Activated CD8-positive, alpha-beta memory T cell treated with anti-CD3 and anti-CD28 coated beads for 4 hours (primary cell): ENCODE measurements at places on chromosomes 3 and 15.
A peak's percentile ranks its signal among the peaks of the same experiment; 100 is the strongest.

- no peak for DNase-seq
Observed at GRCh38 chr3:171446301-171446700, 13.9 kb downstream of the TNIK start.

DNA sequence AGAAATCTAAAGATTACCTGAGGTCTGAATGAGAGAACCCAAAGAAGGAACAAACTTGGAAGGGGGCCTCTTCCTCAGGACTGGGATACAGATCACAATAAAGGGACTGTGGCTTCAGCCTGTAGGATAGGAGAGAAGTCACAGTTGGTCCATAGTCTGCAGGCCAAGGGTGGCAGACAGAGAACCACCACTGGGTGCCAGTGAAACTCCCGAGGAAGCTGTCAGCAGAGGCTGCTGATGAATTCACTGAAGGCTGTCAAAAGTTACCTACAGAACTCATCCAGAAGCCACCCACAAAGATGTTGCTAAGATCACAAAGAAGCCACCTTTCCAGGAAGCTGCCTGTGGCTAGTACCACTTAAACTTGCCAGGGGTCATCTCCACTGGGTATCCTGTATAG, 78.5 kb downstream of the TMCO5A start:
- no peak for DNase-seq

- DNase-seq = no peak
Observed at GRCh38 chr15:81534124-81534523, 160.1 kb upstream of the TMC3 start.

GRCh38 chr15:36960179-36960946, 140.0 kb downstream of the MEIS2 start:
- no peak for DNase-seq

- DNase-seq = no peak
Observed at GRCh38 chr3:190003681-190004123, 117.0 kb downstream of the P3H2 start.

DNA sequence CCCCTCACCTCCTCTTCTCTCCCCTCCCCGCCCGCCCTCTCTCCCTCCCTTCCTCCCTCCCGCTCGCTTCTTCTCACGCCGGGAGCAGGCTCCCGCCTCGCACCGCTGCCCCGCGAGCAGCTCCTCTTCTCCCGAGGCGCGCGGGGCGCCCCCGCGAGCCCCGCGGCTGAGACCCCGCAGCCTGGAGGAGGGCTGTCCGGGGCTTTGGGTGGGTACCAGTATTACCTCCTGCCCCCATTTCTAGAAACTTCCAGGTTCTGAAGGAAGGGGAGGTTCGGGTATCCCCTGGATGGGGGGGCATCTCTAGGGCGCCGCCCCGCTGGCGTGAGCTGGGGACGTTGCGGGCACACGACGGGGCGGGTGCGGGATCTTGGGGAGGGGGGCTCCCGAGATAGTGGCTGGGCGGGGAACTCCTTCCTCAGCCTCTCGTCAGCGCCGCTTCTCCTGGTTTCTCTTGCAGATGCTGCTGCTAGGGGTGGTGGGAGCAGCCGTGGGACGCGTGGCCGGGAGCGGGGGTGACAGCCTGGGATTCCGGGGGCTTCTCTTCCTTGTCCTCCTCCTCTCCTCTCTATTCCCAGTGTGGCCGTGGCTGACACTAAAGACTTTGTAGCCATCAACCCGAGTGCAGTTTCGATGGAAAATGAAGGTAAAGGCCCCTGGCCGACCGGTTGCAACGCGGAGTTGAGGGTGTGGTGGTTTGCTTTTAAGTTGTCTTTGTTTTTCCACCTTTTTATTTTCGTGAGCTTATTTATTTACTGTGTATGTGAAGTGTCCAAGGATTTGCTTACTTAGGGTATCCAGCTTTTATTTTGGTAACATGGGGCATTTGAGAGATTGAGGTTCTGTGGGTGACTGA, 474 bp downstream of the ATP2C1 start:
- peak; percentile 6 for DNase-seq

- no peak for DNase-seq
Observed at GRCh38 chr15:71364117-71364584, 248.9 kb downstream of the THSD4 start.

DNA sequence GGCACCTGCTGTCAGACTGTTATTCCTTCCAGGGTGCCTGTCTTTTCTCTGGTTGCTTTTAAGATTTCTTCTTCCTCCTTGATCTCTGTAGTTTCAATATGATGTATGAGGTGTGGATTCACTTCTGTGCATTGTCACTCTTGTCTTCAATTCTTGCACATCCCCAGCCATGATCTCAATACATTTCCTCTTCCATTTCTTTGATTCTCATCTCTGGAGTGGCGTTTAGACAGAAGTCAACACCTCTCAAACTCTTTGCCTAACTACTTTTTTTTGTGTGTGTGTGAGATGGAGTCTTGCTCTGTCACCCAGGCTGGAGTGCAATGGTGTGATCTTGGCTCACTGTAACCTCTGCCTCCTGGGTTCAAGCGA, 224.4 kb upstream of the LYSMD4 start:
- DNase-seq = no peak

GRCh38 chr3:52298149-52299098, 10.8 kb downstream of the GLYCTK start:
- DNase-seq = no peak

DNA sequence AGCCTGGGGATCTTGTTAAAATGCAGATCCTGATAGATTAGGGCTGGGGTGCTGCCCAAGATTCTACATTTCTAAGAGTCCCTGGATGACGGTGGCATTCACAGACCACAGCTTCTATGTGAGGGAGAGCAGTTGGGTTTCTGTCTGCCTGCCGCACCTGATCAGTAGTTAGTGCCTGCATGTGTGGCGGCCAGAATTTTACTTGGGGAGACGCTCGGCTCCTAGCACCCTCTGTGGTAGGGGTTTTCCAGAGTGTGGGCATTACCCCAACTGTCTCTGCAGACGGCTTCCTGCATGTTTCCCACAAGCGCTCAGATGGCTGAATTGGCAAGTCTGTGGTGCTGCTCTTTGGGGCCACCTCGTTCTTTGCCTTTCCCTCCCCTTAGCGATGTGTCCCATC, 8.3 kb downstream of the GHRL start:
- DNase-seq = no peak

- DNase-seq = no peak
Observed at GRCh38 chr15:77440378-77440999, 19.8 kb downstream of the HMG20A start.

GRCh38 chr3:37862903-37863815, 1.5 kb downstream of the CTDSPL start:
- no peak for DNase-seq
